T-helper 1 cell treated with Interleukin-12 subunit alpha and Interleukin-12 subunit beta and Interleukin-4 antibody, amounts not matched to agents 30 ng/mL and 1 ng/mL, for 36 hours (primary cell): ENCODE measurements at places on chromosomes 5 and 9. TPM values are rescaled to one million over a fixed set of nuclear protein-coding genes. Genes with fewer than 3 reads are reported as not detected.

TSSK1B gene
- not detected in 2 replicates for total RNA-seq

ARHGEF37 gene
- total RNA-seq, result 0.47 and 1.0 TPM in 2 replicates

SOHLH1 gene
- total RNA-seq, result not detected in 2 replicates

DNAH5 gene
- not detected in 2 replicates for total RNA-seq

BAAT gene
- 0.07 TPM in 1 of 2 replicates, not detected in the other for total RNA-seq

AFF4 gene
- 45.5 and 46.9 TPM in 2 replicates for total RNA-seq

SLC6A7 gene
- not detected in 2 replicates for total RNA-seq

CDKN2A gene
- total RNA-seq, result 22.9 and 23.3 TPM in 2 replicates

HRH2 gene
- 39.3 and 39.8 TPM in 2 replicates for total RNA-seq

DDX4 gene
- 0.83 and 1.3 TPM in 2 replicates for total RNA-seq

GDNF gene
- total RNA-seq, result not detected in 2 replicates

FAXDC2 gene
- total RNA-seq, result not detected in 2 replicates

PPIC gene
- not detected in 2 replicates for total RNA-seq

SLC22A4 gene
- total RNA-seq, result 0.12 and 0.25 TPM in 2 replicates

IFNA13 gene
- total RNA-seq, result not detected in 2 replicates

RAB3C gene
- total RNA-seq, result not detected in 2 replicates

ANXA6 gene
- 455 and 470 TPM in 2 replicates for total RNA-seq

IARS1 gene
- total RNA-seq, result 144 and 146 TPM in 2 replicates

DAB2IP gene
- total RNA-seq, result 0.15 and 0.32 TPM in 2 replicates

DNM1 gene
- total RNA-seq, result 0.37 and 0.49 TPM in 2 replicates

LCN15 gene
- not detected in 2 replicates for total RNA-seq

BTNL9 gene
- total RNA-seq, result not detected in 2 replicates

PCDHA3 gene
- not detected in 2 replicates for total RNA-seq

FREM1 gene
- 0.02 TPM in 1 of 2 replicates, not detected in the other for total RNA-seq

FOXD4L6 gene
- 0.15 TPM in 1 of 2 replicates, not detected in the other for total RNA-seq

EPB41L4A gene
- total RNA-seq, result 1.2 and 1.4 TPM in 2 replicates

REEP5 gene
- total RNA-seq, result 97.4 and 100 TPM in 2 replicates

CD14 gene
- total RNA-seq, result 0.51 and 0.56 TPM in 2 replicates

GGTA1 gene
- total RNA-seq, result 0.20 TPM in 1 of 2 replicates, not detected in the other

SPINK13 gene
- not detected in 2 replicates for total RNA-seq

HBEGF gene
- 39.1 and 42.2 TPM in 2 replicates for total RNA-seq

ADAMTS6 gene
- 0.88 and 1.1 TPM in 2 replicates for total RNA-seq

MARVELD2 gene
- total RNA-seq, result 0.17 TPM in 1 of 2 replicates, not detected in the other

SURF6 gene
- 14.9 and 15.6 TPM in 2 replicates for total RNA-seq

NFIB gene
- 0.05 TPM in 1 of 2 replicates, not detected in the other for total RNA-seq

RLN1 gene
- 0.80 and 1.9 TPM in 2 replicates for total RNA-seq

IFNK gene
- not detected in 2 replicates for total RNA-seq

GTF3C4 gene
- total RNA-seq, result 16.1 and 16.4 TPM in 2 replicates

GLDC gene
- 1.0 and 3.1 TPM in 2 replicates for total RNA-seq

SLC36A2 gene
- not detected in 2 replicates for total RNA-seq

OMD gene
- not detected in 2 replicates for total RNA-seq

SNCAIP gene
- not detected in 2 replicates for total RNA-seq

FAM193B gene
- 87.8 and 93.8 TPM in 2 replicates for total RNA-seq

STPG3 gene
- total RNA-seq, result 0.27 TPM in 1 of 2 replicates, not detected in the other

FUT7 gene
- total RNA-seq, result 1.7 and 1.9 TPM in 2 replicates

PCDHA1 gene
- total RNA-seq, result not detected in 2 replicates

MSX2 gene
- total RNA-seq, result not detected in 2 replicates
